ENCODE measurements at places on chromosomes 4 and X.

DNA sequence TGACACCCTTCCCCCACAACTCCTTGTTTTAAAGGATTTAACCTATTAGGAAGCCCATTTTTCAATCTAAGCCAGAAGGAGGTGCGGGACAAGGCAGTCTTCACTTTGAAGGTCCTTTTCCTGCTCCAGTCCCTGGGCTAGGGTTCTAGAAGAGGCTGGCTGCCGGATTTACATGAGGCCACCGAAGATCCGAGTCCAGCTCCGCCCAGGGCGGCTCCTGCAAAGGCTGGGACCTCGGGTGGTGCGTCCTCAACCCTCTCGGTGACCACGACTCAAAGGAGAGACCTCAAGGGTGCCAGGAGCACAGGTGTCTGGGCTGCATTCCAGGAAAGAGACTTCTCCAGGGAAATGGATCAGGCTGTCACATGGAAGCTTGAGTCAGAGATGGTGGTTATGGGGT, 471.6 kb downstream of the PCDH19 start:
- no peak for DNase-seq

GRCh38 chr4:130395871-130396270, 1299.9 kb downstream of the C4orf33 start:
- DNase-seq = no peak

- no peak for DNase-seq
Observed at GRCh38 chrX:116863029-116863428, 400.3 kb upstream of the CT83 start.

DNA sequence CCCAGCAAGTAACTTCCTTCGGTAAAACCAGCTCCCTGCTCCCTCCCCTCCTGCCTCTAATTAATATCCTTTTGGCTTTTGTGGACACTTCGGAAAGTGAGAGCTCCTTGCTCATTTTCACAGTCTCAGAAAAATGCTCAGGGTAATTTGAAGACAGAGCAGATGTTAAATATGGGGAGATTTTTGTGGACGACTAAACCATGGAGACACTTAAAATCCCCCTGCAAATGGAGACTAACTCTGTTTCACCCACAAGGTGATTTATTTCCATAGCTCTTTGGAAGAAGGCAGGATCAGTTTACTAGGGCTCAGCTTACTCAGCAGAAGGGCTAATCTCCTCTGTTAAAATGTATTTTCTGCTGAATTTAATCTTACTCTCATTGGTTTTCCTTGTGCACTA, 12.2 kb upstream of the AMOT start:
- DNase-seq = no peak

DNA sequence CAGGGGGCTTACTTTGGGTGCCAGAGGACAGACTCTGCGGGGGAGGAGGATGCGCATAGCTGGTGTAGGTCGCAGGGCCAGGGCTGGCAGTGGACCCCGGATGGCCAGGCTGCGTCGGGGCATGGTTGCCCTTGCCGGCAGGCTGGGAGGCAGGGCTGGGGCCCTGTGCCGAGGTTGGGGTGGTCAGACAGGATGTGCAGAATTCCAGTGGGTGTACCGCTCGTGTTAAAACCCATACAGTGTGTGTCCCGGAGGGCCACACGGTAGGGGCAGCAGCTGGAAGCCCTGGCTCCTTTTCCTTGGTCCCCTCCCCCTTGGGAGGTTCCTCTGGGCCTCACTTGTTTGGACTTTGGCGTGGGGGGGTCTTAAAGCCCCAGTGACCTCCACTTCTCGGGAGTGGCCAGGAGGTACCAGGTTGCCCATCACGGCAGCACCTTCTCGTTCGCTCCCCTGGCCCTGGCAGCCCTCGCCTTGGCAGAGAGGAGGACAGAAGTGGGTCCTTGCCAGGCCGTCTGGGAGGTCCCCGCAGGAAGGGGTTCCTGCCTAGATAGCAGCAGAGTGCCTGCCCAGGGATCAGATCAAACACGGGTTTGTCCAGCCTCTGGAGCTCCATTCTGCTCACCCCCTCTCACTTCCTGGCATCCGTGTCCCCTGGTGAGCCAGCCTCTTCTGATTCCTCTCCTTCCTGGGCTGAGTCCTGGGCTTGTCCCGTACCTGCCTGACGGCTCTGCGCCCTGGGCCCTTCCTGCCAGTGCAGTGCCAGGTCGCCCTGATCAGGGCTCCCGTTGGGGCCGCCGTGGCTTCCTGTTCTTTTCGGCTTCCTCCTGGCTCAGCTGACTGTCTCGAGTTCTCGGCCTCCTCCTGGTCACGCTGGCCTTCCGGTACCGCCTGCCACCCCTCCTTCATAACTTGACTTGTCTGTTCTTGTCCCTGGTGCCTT, 56.7 kb upstream of the HGFAC start:
- no peak for DNase-seq

- no peak for DNase-seq
Observed at GRCh38 chr4:149987330-149988086, 90.7 kb upstream of the DCLK2 start.

DNA sequence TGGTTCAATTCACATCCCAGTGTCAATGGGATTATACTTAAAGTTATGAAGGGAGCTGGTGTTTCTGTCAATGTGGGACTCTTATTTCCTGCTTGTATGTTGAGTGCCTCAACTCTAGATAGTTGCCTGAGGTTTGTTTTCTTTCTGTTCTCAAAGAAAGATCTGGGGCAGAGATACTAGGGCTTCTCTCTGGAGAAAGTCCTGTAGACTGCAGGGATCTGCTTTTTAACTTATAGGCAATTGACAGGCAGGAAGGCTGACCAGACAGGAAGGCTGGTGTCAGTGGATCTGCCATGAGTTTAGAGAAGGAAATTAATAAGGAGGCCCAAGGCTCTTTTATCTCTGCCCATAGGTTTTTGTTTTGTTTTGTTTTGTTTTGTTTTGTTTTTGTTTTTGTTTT, 64.0 kb upstream of the PRKX start:
- no peak for DNase-seq

- DNase-seq = no peak
Observed at GRCh38 chrX:153600921-153601320, 2.0 kb upstream of the CCNQ start.

DNA sequence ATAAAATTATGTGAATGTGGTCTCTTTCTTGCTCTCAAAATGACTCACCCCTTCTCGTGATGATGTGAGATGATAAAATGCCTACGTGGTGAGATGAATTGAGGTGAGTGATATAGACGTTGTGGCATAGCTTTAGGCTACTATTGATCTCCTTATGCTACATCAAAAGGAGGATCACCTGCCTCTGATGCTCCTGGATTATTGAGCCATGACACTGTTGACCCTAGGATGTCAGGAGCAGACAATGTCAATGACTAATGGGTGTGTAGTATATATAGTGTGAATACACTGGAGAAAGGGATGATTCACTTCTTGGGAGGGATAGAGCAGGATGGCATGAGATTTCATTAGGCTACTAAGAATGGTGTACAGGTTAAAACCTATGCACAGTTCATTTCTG, 210.7 kb upstream of the PRPS2 start:
- no peak for DNase-seq

- DNase-seq = no peak
Observed at GRCh38 chr4:174211622-174212044, 71.8 kb downstream of the FBXO8 start.

- DNase-seq = no peak
Observed at GRCh38 chrX:28590396-28590795, 3.1 kb downstream of the IL1RAPL1 start.

- peak; percentile 51 for DNase-seq
Observed at GRCh38 chr4:21697583-21697982, 251.0 kb downstream of the KCNIP4 start.

DNA sequence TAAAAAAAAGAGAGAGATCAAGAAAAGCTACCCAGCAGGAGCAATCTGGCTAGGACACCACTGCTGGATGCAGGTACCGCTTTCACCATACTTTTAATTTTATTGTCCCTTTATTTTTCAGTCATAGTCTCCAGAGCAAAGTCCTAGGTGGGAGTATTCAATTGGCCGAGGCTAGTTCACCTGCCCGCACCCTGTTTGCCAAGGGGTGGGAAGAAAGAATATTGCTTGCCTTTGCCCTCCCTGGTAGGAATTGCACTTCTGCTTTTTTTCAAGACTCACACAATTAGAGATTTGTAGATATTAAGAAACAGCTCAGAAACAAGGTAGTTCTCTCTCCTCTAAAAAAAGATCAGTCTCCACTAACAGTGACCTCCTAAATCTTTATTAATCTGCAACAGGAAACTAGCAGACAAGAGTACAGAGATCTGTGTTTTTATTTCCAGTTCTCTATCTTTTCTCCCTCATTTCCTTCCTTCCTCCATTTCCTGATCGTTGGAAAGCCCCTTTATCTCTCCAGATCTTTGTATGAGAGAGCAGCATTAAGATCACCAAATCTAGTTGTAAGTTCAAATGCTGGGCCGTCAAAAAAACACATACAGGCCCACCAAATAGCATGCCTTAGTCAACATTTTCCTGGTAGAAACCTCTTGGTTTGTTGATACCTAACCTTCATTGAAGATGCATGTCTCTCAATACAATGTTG, 9.4 kb upstream of the RPGR start:
- DNase-seq = no peak

DNA sequence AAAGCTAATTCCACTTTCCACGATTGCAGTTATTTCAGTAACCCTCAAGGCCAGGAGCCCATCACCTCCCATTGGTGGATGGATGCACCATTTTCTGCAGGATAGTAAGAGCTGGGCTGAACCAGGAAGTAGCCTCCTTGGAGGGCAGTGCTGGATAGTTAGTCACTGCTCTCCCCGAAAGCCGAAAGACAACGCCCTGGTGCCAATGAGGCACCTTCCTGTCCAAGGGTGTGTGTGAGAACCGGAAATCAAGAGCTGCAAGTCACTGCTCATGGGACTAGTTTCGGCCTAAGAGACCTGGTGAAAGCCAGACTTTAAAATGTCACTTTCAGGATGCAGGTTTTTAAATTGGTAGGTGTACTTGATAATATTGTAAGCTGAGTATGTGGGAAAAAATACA, 203.8 kb upstream of the HS3ST1 start:
- no peak for DNase-seq

- no peak for DNase-seq
Observed at GRCh38 chr4:81712714-81713113, 241.0 kb upstream of the RASGEF1B start.

DNA sequence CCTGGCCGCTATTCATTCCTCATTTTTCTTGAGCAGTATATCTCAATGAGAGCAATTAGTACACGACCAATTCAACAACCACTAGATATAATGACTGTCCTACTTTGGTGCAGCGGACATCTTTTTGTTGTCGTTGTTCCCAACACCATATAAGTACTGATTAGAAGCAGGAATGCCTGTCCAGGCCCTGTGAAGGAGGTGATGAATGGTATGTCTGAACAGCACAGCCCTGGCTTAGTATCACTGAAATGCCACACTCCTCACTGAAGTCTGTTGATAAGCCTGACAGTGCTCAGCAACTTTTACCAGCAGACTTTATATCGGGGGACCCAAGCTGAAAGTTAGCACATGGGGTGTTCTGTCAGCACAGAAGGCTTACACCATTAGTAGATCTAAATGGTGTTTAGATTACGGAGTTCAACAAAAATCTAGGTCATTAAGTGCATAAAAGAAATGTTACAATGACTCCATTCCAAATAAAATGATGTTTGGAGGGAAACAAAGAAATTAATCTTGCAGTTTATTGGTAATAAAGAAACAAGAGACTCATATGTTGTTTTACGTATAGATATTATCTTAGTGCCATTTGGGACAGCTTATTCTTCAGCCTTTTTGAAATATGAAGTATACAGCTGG, 228.3 kb upstream of the TTC29 start:
- no peak for DNase-seq

DNA sequence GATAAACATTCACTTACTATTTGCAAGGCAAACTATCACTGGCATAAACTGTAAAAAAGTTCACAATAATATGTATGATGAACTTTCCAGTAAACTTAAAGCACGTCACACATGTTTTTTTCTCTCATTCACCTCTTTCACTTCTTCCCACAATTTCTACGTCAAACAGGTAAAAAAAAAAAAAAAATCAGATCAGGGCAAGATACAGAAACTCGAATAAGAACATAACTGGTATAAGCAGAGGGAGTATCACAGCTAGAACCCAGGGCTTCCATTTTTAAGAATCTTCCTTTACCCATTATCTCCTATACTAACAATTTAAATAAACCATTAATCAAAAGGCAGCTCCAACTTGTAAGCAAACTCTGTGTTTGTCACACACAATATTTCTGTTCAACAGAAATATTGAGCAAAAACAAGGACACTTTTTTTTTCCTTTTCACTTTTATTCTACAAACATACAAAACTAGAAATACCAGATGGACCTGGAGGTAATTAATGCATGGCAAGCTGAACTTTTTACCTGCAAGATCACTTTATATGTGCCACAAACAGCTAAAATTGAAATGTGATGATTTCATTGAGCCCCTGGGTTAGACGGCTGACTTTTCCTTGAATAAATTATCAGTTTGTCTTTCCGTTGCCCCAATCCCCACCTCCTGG, 47.5 kb upstream of the NSUN7 start:
- no peak for DNase-seq

DNA sequence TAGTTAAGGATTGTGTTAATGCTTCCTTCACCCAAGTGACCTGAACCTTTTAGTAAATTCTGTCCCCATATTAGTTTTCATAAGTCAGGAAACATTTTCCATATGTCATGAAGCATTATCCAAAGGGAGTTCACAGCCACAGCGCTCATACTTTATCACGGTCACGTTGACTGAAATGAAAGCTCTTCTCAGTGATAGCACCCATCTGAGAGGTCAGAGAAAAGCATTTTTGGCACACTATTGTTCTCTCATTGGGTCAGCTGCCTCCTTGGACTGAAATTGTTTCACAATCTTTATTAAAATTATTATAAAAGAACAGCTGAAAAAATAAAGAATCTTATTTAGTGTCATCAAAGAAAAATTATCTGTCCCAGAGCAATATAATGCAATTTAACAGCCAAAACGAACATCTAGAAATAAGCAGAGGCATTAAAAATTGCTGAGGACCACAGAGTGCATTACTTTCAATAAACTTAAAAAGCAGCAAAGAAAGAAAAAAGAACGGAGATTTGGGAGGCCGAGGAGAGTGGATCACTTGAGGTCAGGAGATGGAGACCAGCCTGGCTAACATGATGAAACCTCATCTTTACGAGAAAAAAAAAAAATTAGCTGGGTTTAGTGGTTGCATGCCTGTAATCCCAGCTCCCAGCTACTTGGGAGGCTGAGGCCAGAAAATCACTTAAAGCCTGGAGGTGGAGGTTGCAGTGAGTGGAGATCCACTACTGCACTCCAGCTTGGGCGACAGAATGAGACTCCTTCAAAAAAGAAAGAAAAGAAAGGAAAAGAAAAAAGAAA, 680.8 kb upstream of the FAM241A start:
- no peak for DNase-seq

DNA sequence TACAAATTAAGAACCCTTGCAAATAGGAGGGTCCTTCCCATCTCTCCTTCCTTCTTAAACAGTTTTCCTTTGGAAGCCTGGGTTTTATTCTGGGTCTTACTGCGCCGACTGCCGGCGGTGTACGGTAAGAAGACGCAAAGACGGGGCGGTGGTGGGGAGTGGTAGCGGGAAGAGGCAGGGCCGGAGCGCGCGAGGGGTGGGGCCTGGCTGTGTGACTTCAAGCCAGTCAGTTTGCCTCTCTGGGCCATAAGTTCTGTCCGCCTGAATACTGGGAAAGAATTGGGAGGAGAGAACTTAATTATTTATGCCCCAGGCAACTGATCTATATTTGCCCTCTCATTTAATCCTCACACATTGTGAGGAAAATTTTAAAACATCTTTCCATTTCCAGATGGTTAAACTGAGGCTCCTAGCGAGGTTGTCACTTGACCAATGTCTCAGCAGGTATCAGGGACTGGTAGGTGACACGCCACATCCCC, 726 bp upstream of the KANTR start:
- peak; percentile 76 for DNase-seq
